HFFc6 (cell line): ENCODE measurements at places on chromosomes 3 and 15. TPM values are rescaled to one million over a fixed set of nuclear protein-coding genes. Genes with fewer than 3 reads are reported as not detected.
A peak's percentile ranks its signal among the peaks of the same experiment; 100 is the strongest.

- no peaks in the 10 kb centered on the region for H3K4me1 ChIP-seq
- no peak overlapping the region for H3K27ac ChIP-seq
- H3K4me3 ChIP-seq: no peak overlapping the region
- H3K27me3 ChIP-seq: no peaks in the 10 kb centered on the region
- DNase-seq: no peak
Measured at GRCh38 chr15:47872869-47873432, 155.6 kb downstream of the SEMA6D start.

- peaks cover 14% of the 10 kb centered on the region for H3K36me3 ChIP-seq
- H3K4me3 ChIP-seq: no peak overlapping the region
- H3K4me1 ChIP-seq: peaks cover 20% of the 10 kb centered on the region
- no peaks in the 10 kb centered on the region; the same call in 1 of the 2 replicates for H3K27me3 ChIP-seq
Measured at GRCh38 chr3:48631516-48632448, 3.5 kb downstream of the SLC26A6 start.

DNA sequence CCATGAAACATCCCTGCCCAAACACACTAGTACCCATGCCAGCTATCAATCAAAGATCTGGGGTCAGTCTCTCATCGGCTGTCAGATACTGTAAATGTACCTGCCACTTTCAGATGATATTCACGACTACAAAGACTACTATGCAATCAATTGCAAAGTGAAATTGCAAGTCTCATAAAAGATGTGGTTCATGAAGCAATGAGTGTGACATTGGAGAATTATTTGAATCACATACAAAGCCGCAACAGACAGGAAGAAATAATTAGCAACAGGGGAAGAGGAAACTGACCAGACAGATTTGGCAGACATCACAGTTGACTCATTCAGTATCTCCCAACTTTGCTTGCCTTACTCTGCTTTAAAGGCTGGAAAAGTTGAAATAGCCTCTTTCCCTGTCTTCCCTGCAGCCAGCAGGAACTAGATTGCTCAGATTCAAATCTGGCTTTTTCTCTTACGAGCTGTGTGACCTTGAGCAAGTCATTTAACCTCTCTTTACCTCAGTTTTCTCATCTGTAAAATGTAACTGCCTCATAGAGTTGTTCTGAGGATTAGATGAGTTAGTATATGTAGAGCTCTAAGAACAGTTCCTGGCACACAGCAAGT lies 95.7 kb upstream of the C3orf80 start:
- peak; percentile 95 for DNase-seq
- no peaks in the 10 kb centered on the region; the same call in 1 of the 2 replicates for H3K36me3 ChIP-seq
- H3K27me3 ChIP-seq: peaks cover 1% of the 10 kb centered on the region; the same call in 1 of the 2 replicates
- peaks cover 68% of the 10 kb centered on the region for H3K4me1 ChIP-seq
- peak overlapping the region; percentile 76 for H3K4me3 ChIP-seq

Gene ILDR1
- total RNA-seq: not detected in 3 replicates

DNA sequence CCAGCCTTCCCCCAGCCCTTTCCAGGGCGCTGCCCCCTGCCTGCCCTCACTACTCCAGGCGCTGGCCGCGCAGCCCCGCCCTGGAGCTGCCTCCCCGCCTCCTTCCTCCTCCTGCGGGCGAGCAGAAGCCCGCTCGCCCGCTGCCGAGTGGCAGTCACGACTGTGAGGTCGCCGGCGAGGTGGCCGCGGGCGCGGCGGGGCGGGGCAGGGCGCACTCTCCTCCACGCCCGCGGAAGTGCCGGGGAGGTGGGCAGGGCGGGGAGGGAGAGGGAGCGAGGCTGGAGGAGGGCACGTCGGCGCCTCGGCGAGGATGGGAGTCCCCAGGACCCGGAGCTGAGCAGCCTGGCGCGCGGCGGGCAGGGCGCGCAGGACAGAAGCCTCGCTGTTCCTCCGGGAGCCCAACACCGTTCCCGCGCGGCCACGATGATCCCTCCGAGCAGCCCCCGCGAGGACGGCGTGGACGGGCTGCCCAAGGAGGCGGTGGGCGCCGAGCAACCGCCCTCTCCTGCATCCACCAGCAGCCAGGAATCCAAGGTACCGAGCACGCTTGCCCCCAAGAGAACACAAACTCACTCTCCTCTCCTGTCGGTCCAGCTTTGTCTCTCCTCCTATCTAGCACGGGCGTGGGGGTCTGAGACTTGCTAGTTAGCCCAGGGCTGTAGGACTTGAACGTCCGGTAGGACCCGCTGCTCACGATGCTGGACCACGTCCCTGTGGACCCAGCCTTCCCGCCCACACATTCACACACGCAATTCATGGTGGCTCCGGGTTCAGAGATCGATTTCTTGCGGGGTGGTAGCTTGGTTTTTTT lies at the start of gene STAC:
Gene STAC, plus strand, starts transcription at position 284 of the 811 bp plus-strand sequence. Its CDS starts 140 bp downstream, at position 424.
- H3K4me1 ChIP-seq: no peaks in the 10 kb centered on the region
- H3K27me3 ChIP-seq: peaks cover 4% of the 10 kb centered on the region; the same call in 1 of the 2 replicates
- no peak within 1 kb of the TSS for H3K4me3 ChIP-seq

DNA sequence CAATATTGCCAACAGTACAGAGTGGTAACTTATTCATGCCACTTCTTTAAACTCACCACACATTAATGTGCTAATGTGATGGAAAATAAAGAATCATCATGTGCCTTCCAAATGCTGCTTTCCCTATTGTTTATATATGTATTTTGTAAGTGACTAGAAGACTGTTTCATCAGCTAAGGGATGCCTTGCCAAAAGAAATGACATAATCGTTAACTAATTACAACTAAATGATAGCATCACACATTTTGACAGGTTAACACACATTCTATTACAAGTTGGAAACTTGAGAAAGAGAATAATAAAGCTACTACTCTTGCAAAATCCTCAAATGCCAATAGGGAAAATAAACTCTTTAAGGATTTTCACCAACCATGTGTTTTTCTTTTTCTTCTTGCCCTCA lies 329.9 kb upstream of the AGTR1 start:
- H3K36me3 ChIP-seq: no peaks in the 10 kb centered on the region
- DNase-seq: no peak
- no peak overlapping the region for H3K4me3 ChIP-seq
- H3K27ac ChIP-seq: no peak overlapping the region

DNA sequence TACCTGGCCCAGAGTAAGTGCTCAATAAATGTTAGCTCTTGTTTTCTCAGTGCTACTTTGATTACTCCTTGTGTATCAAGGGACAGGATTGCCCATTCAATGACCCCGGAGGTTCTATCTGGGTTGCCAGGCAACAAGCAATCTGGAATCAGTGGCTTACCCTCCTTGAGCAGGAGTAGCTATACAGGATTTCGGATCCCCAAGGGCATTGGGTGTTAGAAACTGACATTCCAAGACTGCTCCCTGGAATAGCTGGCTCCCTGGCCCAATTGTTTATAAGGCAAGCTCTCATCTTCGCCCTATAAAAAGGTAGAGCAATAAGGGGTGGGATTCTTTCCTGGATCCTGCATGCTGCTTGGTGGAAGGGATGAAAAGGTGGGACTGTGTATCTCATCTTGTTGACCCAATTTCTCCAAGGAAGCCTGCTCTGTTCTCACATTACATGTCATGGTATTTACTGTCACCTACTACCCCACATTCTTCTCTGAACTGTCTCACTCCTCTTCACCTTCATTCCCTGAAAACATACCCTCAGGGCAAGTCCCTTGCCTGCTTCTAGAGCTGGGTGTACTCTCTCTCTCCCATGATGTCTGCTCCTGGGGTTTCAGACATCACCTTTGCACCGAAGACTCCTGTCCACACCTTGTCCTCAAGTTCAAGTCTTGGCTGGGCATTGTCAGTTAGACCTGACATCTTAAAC lies 26.4 kb upstream of the SCN10A start:
- H3K4me1 ChIP-seq: no peaks in the 10 kb centered on the region
- DNase-seq: no peak
- no peak overlapping the region for H3K4me3 ChIP-seq
- no peak overlapping the region for H3K27ac ChIP-seq
